Esophagus muscularis mucosa (tissue), 4 donors: ENCODE measurements at places on chromosomes 16 and 17. TPM values are rescaled to one million over a fixed set of nuclear protein-coding genes. Genes with fewer than 3 reads are reported as not detected.
A peak's percentile ranks its signal among the peaks of the same experiment; 100 is the strongest.

GRCh38 chr17:56136301-56136700 is 17.0 kb upstream of the ANKFN1 start:
- no peaks in the 10 kb centered on the region for H3K27me3 ChIP-seq
- no peaks in the 10 kb centered on the region for H3K4me1 ChIP-seq
- no peak overlapping the region for H3K4me3 ChIP-seq
- H3K27ac ChIP-seq, result no peak overlapping the region

DNA sequence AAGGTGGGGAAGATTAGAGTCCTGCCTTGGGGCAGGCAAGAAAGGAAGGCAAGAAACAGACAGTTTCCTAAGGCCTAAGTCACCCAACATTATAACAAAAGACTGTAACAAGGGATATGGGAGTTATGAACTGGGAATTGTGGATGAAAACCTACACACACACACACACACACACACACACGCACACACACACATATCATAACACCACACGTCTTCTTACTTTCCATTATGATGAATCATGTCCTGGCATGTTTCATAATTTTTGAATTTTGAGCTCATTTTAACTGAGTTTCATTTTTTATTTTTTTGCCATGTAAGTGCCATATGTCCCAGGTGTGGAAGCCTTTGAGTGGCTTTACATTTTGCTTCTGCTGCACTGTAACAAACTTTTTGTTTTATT is 29.9 kb downstream of the HS3ST2 start:
- H3K27me3 ChIP-seq, result no peaks in the 10 kb centered on the region
- no peaks in the 10 kb centered on the region for H3K36me3 ChIP-seq
- no peaks in the 10 kb centered on the region for H3K4me1 ChIP-seq
- H3K27ac ChIP-seq, result no peak overlapping the region

DNA sequence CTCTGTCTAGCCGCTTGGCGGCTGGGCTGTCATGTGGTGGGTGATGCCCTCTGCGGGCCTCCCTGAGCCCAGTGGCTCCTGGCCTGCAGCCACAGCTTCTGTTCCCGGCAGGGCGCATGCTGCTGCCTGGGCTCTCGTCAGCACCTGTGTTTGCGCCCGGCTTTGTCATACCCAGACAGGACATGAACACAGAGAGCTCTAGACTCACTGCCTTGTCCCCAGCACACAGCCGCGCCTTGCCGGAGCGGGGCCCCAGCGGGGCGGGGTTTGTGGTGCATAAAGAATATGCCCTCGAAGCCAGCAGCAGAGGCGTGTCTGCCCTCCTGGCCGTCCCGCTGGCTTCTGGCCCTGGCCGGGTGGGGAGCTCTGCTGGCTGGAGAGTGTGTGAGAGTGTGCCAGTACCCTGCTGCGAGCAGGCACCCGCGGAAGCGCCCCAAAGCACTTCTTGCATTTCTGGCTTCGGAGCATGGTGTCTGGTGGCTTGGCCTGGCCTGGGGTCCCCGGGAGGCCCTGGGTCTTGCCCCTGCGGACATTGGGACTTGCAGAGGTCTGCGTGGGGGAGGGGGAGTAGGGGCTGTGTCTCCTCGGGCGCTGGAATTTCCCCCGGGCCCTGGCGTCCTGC is 14.4 kb downstream of the ASPSCR1 start:
- no peaks in the 10 kb centered on the region for H3K27me3 ChIP-seq
- DNase-seq, result no peak
- H3K4me1 ChIP-seq, result peaks cover 21% of the 10 kb centered on the region
- H3K27ac ChIP-seq, result peak overlapping the region; percentile 54
- H3K4me3 ChIP-seq, result peak overlapping the region; percentile 38

The EPOP gene
- total RNA-seq, result 2.8 TPM

The LDAF1 gene
- total RNA-seq, result 136 TPM

DNA sequence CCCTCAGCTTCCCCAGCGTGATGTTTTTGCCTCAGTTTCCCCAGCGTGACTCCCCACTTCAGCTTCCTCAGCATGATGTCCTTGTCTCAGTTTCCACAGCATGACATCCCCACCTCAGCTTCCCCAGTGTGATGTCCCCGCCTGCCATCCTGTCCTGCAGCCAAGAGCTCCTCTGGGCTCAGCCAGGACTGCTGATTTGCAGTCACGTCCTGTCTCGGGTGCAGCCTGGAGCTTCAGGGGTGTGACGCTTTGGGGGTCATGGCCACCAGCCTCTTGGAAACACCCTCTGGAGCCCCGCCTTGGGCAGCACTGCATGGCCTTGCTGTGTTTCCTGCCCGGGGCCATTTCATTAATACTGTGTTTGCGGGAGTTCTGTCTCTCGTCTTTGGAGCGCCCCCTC is 16.5 kb upstream of the NUDT16L1 start:
- H3K4me1 ChIP-seq, result peaks cover 23% of the 10 kb centered on the region
- peaks cover 19% of the 10 kb centered on the region for H3K36me3 ChIP-seq
- H3K27ac ChIP-seq, result no peak overlapping the region
- H3K4me3 ChIP-seq, result no peak overlapping the region
- DNase-seq, result no peak

DNA sequence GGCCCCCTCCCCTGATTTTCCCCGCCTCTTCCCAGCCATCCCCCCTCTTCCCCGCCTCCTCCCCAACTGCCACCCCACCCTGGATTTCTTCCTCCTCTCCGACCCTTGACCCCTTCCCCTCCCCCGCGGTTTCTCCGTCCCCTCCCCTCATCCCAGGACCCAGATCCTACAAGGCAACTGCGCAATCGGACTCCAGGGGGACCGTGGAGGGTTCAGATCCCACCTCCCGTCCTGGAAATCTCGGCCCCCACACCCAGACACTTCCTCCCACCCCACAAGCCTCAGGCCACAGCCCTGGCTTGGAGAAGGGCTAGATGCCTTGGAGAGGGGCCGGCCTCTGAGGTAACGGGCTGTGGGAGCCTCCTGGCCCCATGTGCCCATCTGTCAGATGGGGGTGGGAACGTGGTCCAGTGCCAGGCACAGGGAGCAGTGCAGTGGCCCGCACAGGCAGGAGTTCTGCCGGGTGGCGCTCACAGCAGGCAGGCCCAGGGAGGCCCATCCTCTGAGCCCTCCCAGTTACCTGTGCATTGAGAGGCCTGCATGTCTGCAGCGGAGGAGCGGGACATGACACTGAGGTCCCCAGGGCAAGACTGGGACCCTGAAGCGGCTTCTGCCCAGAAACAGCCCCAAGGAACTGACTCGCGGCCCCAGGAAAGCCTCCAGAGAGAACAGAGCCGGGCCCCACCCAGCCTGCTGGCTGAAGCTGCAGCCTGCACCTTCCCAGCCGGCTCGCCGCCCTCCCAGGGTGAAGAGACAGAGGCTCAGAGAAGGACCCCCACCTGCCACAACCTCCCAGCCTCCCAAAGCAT is 16.7 kb downstream of the ZNF423 start:
- H3K36me3 ChIP-seq, result no peaks in the 10 kb centered on the region
- H3K27ac ChIP-seq, result peak overlapping the region; percentile 92
- peaks cover 6% of the 10 kb centered on the region for H3K27me3 ChIP-seq
- no peak for DNase-seq

DNA sequence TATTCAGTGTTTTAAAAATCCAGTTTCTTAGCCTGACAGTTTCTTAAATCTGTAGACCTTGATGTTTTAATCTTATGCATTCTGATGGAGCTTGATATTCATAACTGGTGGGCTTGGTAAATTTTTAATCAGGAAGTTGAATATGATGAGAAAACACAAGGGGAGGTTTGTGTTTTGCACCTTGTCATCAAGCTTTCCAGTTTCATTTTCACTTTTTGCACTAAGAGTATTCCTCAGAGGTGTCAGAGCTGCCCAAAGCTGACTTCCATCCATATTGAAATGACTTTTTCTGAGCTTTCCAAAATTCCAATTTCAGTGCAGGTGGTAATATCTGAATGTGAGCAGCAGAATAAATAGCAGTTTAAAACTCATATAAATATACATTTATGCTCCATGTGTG is 555.0 kb upstream of the RBFOX1 start:
- H3K36me3 ChIP-seq, result no peaks in the 10 kb centered on the region
- H3K4me1 ChIP-seq, result no peaks in the 10 kb centered on the region
- H3K27ac ChIP-seq, result no peak overlapping the region
- DNase-seq, result no peak
- H3K4me3 ChIP-seq, result no peak overlapping the region

DNA sequence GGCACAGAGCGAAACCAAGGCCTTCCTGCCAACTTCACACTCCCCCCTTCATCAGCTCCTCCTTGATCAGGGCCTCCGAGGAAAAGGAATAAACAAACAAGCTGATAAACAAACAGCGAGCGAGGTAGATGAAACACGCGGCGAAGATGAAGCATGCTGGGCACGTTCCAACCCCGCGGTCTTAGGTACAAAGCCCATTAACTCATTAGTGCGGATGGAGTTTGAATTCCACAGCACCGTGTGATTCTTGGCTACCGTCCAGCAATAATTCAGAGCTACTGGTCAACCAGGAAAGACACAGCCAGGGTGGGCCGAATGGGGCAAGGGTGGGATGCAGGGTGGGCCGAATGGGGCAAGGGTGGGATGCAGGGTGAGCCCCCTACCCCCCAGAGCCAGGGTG is 67.3 kb downstream of the RBFOX3 start:
- DNase-seq, result no peak
- H3K4me3 ChIP-seq, result no peak overlapping the region
- H3K36me3 ChIP-seq, result no peaks in the 10 kb centered on the region
- H3K4me1 ChIP-seq, result no peaks in the 10 kb centered on the region
- H3K27me3 ChIP-seq, result no peaks in the 10 kb centered on the region

DNA sequence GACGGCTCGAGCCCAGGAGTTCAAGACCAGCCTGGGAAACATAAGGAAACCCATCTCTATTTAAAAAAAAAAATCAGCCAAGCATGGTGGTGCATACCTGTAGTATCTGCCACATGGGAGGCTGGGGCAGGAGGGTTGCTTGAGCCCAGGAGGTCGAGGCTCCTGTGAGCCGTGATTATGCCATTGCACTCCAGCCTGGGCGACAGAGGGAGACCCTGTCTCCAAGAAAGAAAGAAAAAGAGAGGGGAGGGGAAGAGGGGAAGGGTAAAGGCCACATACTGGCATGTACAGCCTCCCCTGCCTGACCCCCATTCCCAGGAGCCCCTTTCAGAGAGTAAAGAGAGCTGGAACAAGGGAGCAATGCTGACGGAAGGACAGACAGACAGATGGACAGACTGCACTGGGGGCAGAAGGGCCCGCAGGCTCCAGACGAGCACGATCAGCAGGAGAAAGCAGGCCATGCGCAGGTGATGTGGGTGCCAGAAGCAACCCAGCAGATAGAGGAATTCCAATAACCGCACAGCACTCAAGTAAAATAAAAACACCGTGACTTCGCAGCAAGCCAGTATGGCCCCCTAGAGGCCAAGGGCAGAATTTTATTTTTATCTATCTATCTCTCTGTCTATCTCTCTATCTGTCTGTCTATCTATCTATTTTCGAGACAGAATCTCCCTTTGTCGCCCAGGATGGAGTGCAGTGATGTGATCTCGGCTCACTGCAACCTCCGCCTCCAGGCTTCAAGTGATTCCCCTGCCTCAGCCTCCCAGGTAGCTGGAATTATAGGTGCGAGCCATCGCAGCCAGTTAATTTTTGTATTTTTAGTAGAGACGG is 27.1 kb upstream of the SNN start:
- no peaks in the 10 kb centered on the region for H3K27me3 ChIP-seq
- no peaks in the 10 kb centered on the region for H3K36me3 ChIP-seq
- H3K27ac ChIP-seq, result peak overlapping the region; percentile 85
- no peak overlapping the region for H3K4me3 ChIP-seq
- H3K4me1 ChIP-seq, result peaks cover 24% of the 10 kb centered on the region
- no peak for DNase-seq

The TMEM92 gene
- not detected for total RNA-seq

DNA sequence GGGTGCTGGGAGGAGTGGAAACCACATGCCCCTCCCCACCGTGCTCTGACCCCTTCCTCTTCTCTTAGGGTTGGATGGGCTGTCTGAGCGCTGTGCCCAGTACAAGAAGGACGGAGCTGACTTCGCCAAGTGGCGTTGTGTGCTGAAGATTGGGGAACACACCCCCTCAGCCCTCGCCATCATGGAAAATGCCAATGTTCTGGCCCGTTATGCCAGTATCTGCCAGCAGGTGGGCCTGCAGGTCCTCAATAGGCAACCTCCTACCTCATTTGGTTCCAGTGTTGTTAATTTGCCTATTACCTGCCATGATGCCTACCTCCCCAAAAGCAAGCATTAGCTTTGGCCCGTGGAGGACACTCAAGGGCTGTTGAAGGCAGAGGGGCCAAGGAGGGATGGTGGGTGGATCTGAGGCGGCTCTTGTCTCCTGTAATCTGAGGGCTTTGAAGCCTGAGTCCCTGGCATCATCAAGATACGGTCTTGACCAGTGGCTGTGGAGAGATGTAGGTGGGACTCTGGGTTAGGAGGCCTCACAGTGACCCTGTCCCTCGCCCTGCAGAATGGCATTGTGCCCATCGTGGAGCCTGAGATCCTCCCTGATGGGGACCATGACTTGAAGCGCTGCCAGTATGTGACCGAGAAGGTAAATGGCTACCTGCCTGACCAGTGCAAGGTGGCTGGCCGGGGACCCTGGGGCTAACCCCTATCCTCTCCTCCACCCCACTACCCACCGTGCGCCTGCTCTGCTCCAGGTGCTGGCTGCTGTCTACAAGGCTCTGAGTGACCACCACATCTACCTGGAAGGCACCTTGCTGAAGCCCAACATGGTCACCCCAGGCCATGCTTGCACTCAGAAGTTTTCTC is 3.4 kb downstream of the ALDOA start:
- H3K27ac ChIP-seq, result peak overlapping the region; percentile 100
- H3K27me3 ChIP-seq, result no peaks in the 10 kb centered on the region
- DNase-seq, result no peak
- H3K4me1 ChIP-seq, result peaks cover 61% of the 10 kb centered on the region
- H3K36me3 ChIP-seq, result peaks cover 65% of the 10 kb centered on the region

GRCh38 chr17:10121971-10122707 is 76.3 kb downstream of the GAS7 start:
- H3K36me3 ChIP-seq, result no peaks in the 10 kb centered on the region
- DNase-seq, result no peak
- no peak overlapping the region for H3K4me3 ChIP-seq
- H3K27me3 ChIP-seq, result no peaks in the 10 kb centered on the region
- peak overlapping the region; percentile 29 for H3K27ac ChIP-seq

The TMIGD1 gene
- not detected for total RNA-seq

GRCh38 chr17:69864462-69864861 is 210.6 kb upstream of the KCNJ16 start:
- no peaks in the 10 kb centered on the region for H3K4me1 ChIP-seq
- no peak for DNase-seq
- no peaks in the 10 kb centered on the region for H3K36me3 ChIP-seq
- no peaks in the 10 kb centered on the region for H3K27me3 ChIP-seq
- no peak overlapping the region for H3K27ac ChIP-seq
- H3K4me3 ChIP-seq, result no peak overlapping the region

The SMIM36 gene
- total RNA-seq, result not detected

The GPR142 gene
- total RNA-seq, result 0.40 TPM

DNA sequence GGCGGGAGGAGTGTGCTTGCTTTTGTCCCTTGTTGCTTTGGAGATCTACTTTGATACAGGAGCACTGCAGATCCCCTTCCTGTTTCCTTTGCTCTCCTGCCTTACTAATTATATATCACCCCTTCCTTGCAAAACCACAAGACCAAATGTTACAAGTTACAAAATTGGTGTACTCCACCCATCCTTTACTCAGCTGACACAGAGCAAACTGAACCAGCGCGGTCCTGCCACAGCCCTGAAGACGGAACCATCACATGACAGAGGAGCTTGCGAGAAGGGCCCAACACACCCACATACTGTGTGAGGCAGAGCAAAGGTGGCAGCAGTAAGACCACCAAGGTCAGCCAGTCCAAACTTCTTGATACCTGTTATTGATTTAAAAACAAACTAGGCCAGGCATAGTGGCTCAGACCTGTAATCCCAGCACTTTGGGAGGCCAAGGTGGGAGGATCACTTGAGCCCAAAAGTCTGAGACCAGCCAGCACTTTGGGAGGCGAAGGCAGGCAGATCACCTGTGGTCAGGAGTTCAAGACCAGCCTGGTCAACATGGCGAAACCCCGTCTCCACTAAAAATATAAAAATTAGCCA is 33.2 kb downstream of the CYTH1 start:
- H3K4me1 ChIP-seq, result peaks cover 29% of the 10 kb centered on the region
- H3K36me3 ChIP-seq, result no peaks in the 10 kb centered on the region
- no peak overlapping the region for H3K4me3 ChIP-seq
- peak overlapping the region; percentile 52 for H3K27ac ChIP-seq
- no peaks in the 10 kb centered on the region for H3K27me3 ChIP-seq
